ENCODE measurements at places on chromosomes 4 and X.

DNA sequence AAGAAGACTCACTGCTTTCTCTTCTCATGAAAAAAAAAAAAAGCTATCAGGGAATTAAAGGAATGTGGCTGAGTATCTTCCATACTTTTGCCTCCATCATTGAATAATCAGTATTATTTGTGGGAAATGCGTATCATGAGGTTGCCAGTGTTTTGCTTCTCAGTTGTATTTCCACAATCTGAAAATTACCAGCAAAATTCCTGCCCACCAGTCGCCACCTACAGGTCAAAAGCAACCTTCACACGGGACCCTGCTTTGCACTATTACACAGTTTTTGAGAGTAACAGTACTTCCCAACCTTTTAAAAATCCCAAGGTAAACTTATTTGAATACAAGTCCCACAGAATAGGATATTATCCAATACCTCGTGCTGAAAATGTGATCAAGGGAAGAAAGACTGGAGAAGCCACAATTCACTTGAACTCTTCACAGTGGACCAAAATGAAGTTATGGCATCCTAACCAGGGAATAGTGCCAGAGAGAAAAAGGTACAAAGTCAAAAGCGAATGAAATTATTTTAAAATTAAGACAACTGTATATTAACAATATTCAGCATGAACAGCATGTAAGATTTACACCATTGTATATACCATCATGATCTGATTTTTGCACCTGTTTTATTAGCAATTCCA is 30.4 kb downstream of the PGRMC1 start:
- DNase-seq: peak; percentile 25

GRCh38 chr4:134243742-134244713 is 42.4 kb upstream of the PABPC4L start:
- DNase-seq: no peak

GRCh38 chr4:38664706-38665401 is 855 bp downstream of the KLF3 start:
- peak; percentile 44 for DNase-seq

DNA sequence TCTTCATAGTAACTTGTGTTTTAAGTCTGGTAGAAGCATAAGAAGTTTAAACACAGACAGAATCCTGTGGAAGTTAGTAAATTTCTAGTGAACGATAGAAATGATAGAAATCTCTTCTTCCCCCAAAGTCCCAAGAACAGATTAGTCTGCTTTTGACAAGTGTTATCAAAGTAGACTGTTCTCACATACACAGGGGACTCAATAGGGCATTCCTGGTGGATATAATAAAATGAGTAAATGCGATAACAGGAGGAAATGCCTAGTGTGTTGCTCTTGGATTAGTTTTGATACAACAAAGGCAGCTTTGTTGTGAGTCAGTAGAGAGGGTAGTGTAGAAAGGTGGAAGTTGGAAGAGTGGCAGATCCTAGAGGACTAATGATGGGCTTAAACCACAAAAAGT is 43.5 kb downstream of the CLCN3 start:
- DNase-seq: no peak

DNA sequence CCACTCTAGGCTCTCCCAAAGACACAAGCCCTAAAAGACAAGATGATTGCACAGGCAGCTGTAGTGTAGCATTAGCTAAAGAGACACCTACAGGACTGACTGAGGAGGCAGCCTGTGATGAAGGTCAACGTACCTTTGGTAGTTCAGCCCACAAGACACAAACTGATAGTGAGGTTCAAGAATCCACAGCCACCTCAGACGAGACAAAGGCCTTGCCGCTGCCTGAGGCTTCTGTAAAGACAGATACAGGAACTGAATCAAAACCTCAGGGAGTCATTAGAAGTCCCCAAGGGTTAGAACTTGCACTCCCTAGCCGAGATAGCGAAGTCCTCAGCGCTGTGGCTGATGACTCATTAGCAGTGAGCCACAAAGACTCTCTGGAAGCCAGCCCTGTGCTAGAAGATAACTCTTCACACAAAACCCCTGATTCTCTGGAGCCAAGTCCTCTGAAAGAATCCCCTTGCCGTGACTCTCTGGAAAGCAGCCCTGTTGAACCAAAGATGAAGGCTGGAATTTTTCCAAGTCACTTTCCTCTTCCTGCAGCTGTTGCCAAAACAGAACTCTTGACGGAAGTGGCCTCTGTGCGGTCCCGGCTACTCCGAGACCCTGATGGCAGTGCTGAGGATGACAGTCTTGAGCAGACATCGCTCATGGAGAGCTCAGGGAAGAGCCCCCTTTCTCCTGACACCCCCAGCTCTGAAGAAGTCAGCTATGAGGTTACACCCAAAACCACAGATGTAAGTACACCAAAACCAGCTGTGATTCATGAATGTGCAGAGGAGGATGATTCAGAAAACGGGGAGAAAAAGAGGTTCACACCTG is 306.3 kb downstream of the ANK2 start:
- DNase-seq: peak; percentile 7

DNA sequence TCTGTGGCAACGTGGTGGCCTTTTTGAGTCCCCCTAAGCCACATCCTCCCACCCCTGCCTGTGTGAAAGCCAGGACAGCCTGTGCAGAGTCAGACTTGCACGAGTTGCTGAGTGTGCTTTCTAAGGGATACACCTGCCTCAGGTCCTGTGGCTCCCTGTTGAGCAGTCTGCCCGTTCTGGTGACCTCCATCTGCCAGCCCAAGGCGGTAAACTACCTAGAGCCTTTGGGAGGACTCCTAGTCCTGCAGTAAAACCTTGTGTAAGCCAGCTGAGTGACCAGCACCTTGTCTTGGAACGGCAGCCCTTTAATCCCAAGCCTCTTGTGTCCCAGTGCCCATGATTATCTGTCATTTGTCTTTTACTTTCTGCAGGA is 69.3 kb downstream of the NBDY start:
- no peak for DNase-seq

- DNase-seq: no peak
Measured at GRCh38 chr4:10050261-10050661, 29.0 kb upstream of the SLC2A9 start.

DNA sequence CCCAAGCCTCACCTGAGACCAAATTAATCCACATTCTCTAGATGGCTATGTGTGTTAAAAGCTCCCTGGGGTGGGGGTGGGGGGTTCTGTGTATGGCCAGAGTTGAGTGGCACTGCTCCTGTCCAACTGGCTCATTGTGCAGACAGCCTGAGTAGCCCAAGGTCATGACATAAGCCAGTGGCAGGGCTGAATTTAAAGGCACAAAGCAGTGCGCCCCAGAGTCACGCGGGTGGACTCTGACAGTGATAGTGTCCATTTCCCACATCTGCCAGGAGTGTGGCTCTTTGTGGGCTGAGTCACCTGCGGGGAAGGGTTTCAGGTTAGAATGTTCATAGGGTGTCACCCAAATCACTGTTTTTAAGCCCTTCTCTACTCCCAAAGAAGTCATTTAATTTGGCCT is 45.4 kb downstream of the SCD5 start:
- DNase-seq: no peak

DNA sequence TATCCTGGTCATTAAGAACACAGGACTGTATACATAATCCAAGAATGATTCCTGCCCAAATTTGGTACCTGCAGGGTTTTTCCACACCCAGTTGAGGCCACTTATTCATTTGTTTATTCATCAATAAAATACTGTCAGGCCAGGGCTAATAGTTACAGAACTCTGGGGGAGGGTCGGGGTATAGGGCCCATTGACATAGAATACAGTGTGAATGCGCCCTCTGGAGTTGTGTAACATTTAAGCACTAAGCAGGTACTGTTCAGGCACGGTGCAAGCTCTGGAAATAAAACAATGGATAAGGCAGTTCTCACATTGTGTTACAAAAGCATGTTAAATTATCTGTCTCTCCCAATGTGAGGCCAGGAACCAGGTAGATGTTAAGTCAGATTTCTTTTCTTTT is 30.8 kb upstream of the LRBA start:
- DNase-seq: peak; percentile 50

DNA sequence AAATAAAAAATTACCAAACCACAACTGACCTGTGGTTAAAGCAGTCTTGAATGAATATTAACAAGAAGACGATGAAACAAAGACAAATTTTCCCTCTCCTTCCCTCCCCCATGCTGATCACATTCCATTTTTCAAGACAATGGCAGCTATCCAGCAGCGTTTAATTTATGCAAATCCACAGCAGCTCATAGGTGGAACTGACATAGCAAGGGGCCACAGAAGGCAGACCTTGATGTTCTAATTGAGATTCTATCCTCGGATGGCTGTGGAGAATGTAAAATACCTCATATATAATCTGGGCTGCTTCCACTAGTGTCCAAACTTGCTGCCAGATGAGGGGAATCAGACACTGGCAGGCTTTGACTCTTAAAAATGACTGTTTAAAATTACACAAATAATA is 211.5 kb downstream of the CHRDL1 start:
- DNase-seq: no peak

DNA sequence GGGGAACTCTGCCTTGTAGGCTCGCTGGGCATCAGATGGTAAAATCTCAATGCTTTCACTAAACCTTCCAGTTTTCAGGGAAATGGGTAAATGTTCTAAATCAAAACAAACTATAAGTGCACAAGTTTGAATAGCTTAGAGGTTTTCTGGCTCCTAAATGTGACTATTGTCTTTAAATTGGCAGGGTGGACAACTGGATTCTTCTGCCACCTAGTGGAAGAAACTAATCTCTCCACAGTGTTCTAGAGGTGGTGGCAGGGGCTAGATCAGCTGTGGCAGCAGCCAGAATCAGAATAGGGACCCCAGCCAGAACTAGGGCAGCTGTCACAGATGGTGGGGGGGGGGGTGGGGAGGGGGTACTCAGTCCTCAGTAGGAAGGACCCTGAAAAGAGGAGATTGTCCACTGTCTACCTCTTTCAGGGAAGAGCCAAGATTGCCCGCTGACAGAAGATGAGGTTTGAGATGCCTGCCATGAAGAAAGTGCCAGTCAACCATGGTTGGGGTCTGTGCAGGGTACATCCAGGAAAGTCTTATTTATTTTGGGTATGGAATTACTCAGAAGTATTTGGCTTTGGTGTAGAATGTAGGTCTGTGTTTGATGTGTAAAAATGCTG is 201.4 kb downstream of the CCNG2 start:
- DNase-seq: peak; percentile 73

- DNase-seq: peak; percentile 41
Measured at GRCh38 chrX:43559644-43560043, 96.5 kb upstream of the MAOA start.

Measured in iPS-NIHi11 (cell line).